ENCODE measurements at places on chromosomes 4 and X.

DNA sequence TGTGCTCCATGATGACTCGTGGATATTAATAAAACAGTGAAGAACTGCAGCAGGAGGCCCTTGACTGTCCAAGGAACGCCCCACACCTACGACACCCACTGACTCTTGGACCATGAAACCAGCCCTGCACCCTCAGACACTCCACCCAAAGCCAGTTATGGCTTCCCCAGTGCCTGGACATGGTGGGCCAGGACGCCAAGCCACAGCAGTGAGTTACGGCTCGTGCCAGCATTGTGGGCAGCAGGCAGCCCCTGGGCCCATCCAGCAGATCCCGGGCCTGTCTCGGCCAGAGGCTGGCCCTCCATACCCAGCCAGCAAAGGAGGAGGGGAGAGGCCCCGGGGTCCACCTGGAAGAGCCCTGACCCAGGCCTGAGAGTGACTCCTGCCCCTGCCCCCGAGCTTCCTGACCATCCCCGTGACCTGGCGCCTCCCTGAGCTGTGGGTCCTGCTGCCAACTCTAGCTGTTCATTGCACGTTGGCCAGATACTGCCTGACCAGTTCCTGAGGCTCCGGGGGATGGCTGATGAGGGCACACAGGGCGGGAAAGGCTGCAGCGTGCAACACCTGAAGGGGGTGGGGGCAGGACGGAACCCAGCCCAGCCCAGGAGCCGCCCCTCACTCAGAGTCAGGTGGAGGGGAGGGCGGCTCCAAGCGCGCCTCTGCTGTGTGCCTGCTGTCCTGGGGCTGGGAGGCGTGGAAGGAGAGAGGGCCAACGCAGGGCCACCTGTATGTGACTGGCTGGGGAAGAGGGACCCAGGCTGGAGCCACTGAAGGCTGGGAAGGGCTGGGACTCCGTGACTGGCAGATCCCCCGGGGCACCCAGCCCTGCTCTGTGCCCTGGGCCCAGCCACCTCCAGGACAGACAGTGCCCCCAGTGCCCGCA lies 739 bp downstream of the SLC49A3 start:
- no peak for DNase-seq

GRCh38 chr4:7075962-7076695 lies 8.3 kb upstream of the GRPEL1 start:
- no peak for DNase-seq

DNA sequence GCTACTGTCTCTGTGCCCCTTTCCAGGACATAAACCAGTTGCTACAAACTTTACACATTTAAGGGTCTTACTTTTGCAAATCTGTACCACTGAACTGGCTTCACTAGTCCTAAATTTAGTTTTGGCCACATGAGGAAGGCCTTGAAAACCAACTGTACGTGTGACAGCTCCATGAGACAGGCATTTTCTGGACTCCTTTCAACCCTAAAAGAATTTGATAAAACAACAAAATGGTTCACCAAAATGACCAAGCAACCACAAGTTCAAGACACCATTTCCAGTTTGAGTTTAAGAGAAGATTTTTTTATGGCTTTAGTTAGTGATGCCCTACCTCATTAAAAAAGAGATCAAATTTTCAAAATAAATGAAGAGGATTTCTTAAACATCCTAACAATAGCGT lies 246.4 kb downstream of the ZNF674 start:
- DNase-seq, result no peak

DNA sequence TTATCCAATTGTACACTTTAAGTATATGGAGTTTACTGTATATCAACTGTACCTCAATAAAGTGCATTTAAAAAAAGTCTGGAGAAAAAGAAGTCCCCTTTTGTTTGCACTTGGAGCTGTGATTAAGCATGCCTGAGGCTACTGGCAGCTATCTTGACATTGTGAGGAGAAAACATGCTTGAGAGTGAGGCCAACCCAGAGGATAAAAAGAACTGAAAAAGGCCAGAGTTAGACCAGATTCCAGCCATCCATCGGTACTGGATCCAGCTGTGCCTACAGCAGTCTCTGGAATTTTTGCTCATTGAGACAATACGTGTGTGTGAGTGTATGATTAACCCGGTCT lies 57.4 kb downstream of the LGI2 start:
- no peak for DNase-seq

DNA sequence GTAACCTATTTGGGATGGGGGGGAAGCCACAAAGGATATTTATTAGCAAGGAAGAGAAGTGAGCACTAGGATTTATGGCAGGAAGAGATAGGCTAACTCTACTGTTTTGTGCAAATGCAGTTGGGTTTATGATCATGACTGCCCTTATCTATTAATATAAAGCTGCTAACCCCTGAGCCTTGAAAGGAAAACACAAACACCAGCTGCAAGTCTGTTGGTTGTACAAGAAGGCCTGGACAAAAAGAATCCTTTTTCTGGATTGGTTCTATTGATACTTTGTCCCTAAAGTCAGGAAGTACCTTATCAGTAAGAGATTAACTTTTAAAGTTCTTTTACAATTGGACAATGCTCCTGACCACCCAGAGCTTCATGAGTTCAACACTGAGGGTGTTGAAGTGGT lies 188.8 kb downstream of the LRBA start:
- DNase-seq, result no peak

- DNase-seq, result peak; percentile 7
Measured at GRCh38 chr4:73068491-73069337, 802 bp downstream of the COX18 start.
